Naive thymus-derived CD8-positive, alpha-beta T cell (primary cell): ENCODE measurements at places on chromosomes 12 and 14. TPM values are rescaled to one million over a fixed set of nuclear protein-coding genes. Genes with fewer than 3 reads are reported as not detected.

DNA sequence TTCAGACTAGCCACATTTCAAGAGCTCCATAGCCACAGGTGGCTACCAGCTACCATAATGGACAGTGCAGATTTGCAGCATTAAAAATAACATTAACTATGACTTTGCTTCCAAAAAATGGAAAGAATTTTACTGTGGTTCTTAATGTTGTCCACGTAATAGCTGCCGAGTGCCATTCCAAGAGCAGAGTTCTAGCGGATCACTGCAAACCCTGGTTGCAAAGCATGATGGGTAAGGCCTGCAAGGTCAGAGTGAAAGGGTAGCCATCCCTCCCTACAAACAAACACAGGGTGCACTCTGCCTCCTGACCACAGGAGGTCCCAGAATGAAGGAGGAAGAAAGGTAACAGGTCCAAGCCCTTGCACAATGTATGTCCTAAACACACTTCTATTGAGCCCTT, 157.6 kb downstream of the DPF3 start:
- DNase-seq, result no peak

The IFNG gene
- total RNA-seq, result not detected

GRCh38 chr14:59333668-59334067, 131.5 kb downstream of the GPR135 start:
- DNase-seq, result no peak

The TGM1 gene
- 6.9 TPM for total RNA-seq

The SDSL gene
- total RNA-seq, result not detected

The TDRD9 gene
- total RNA-seq, result 0.22 TPM

The KRT3 gene
- total RNA-seq, result not detected

DNA sequence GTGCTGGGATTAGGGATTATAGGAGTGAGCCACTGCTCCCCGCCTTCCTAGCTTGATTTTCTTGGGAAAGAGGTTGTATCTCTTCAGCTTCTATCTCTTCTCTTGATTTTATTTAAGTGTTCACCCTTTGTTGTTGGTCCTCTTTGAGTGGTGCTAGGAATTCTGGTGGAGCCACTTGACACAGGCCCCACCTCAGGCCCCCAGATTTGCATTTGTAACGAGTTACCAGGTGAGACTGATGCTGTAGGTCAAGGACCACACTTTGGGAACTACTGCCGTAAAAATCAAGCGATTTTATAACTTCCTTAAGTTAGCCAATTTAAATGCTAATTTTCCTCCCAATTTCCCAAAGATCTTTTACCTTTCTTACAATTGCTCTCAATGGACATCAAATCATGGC, 26.3 kb downstream of the SRGAP1 start:
- no peak for DNase-seq

The TCL1B gene
- 0.47 TPM for total RNA-seq

- DNase-seq, result no peak
These were observed 143.7 kb upstream of the FRMD6 start for GRCh38 chr14:51507906-51508511.

DNA sequence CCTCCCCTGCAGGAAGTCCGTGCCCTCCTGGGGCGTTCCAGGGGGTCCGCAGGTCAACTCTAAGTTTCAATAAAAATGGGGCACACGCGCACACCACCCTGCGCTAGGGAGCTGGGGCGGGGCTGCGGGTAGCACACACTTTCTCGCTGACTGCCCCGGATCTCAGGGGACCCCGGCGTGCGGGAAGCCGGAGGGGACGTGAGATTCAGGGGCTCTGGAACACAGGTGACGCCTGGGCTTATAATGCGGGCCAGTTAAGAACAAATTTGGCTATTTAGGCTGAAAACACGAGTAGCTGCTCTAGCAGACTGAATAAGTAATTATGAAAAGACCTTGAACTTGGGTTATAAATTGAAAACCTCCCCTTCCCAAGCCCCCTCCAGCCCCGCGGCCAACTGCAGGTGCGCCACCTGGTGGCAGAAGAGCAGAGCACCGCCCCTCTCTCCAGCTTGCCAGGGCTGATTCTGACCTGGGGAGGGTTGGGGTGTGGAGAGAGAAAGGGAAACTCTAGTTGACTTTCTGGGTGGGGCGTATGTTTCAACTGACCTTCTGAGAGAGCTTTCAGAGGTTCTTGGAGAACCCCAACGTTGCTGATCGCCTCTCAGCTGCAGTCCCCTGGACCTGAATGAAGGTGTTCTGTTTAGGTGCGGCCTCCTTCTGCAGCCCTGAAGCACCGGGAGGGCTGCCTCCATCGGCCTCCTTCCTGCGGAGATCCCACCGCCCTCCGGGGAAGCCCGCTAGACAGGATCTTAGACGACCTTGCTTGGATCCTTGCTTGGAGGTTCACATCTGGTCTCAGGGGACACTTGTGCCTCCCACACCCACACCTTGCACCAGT, 118.4 kb upstream of the EVL start:
- DNase-seq, result peak; percentile 43

The AQP5 gene
- not detected for total RNA-seq

The LRFN5 gene
- total RNA-seq, result not detected

GRCh38 chr12:78402366-78403134, 462.0 kb upstream of the SYT1 start:
- DNase-seq, result no peak

GRCh38 chr14:95155045-95155444, 2.3 kb downstream of the DICER1 start:
- no peak for DNase-seq
